ENCODE measurements at places on chromosomes 1 and 21.
A peak's percentile ranks its signal among the peaks of the same experiment; 100 is the strongest.

DNA sequence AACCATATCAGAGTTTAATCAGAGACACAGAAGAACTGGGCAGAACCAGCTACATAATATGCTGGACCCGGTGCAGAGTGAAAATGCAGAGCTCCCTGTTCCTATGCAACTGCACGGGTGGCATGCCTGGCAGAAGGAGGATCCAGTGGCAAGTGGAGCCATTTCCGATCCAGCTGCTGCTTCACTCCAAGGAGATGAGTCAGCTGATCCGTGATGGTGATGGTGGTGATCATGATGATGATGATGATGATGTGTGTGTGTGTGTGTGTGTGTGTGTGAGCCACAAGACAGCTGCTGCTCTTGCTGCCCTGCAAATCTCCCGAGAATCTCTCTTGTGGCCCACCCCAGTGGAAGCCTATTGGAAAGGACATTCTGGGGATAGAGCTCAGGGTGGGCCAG is 133.0 kb downstream of the URB2 start:
- peak; percentile 42 for DNase-seq

DNA sequence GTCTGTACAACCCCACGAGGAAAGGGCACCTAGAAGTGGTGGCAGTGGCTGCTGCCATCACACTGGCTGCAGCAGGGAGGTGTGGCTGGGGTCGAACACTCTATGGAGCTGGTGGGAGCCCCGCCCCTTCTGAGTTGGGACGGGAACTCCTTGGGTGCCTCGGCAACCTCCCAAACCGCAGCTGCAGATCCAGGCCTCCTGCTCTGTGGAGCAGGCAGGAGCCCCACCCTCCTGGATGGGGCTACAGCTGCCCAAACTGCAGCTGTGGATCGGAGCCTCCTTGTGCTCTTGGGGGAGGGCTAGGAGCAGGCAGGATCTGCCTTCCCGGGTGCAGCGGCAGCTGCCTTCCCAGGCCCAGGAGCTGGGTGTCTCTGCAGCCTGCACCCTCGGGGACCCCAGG is 38.9 kb upstream of the TARDBP start:
- peak; percentile 21 for DNase-seq

DNA sequence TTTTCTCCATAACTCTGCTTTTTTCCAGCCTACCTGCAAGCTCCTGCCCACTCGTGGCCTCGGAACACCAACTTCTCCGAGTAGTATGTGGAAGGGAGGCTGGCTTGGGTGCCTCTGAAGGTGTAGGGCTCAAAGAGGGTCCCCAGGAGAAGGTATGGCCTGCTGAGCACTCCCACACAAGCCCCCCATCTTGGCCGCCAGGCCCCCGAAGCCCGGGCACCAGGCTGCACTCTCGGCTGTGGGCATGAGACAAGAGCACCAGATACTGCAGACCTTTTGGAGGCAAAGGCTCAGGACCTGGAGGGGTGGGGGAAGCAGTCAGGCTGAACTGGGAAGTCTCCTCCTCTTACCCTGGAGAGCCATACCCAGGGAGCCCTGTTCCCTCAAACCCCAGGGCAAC is 1.7 kb downstream of the ZNF692 start:
- DNase-seq: no peak

DNA sequence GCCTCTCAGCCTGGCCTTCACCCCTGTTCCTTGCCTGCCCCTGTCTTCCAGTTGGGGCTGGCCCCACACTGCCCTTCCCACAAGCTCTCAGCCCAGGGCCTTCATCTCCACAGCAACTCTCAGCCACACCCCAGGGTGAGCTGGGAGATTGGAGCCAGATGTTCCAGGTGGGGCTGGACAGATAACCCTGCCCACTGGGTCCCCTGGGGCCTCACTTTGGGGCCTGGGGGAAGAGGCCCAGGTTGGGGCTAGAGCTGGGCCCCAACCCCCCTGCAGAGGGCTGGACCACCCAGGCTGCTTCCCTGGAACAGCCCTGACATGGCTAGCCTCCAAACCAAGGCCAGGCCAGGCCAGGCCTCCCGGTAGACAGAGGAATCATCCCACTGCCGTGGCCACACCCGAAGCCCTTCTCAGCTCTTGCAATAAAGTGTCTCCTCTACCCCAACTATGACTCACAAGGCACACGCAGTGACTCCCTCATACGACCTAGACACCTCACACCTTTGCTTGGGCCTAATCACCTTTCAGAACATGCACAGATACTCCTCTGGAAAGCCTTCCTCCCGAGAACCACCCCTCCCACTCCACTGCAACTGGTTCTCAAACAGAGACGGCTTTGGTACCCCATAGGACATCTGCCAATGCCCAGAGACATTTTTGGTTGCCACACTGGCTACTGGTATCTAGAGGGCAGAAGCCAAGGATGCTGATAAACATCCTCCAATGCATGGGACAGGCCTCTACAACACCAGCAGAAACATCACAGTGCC is 22.2 kb downstream of the SLC2A1 start:
- peak; percentile 89 for DNase-seq

DNA sequence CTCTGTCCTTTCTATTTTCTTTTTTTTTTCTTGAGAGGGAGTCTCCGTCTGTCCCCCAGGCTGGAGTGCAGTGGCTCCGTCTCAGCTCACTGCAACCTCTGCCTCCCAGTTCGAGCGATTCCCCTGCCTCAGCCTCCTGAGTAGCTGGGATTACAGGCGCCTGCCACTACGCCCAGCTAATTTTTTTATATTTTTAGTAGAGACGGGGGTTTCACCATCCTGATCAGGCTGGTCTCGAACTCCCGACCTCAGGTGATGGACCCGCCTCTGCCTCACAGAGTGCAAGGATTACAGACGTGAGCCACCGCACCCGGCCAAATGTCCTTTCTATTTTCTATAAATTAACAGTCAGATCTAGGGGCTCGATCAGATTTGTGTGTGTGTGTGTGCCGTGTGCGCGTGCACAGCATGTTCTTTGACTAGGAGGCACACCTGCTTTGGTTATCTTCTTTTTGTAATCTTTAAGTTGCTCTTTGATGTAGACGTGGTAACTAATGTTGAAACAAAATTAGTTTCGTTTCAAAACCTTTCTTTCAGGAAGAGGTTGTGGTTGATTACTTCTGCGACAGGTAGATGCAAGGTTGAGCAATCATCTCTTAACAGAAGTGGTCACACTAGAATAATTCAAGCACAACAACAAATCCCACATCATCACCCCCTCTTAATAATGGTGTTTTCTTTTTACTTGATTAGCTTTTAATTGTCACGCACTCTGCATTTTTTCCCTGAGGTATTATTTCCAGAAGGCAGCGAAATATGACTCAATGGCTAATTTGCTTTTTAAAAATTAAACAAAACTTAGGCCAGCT is 779 bp upstream of the DEGS1 start:
- DNase-seq: no peak

DNA sequence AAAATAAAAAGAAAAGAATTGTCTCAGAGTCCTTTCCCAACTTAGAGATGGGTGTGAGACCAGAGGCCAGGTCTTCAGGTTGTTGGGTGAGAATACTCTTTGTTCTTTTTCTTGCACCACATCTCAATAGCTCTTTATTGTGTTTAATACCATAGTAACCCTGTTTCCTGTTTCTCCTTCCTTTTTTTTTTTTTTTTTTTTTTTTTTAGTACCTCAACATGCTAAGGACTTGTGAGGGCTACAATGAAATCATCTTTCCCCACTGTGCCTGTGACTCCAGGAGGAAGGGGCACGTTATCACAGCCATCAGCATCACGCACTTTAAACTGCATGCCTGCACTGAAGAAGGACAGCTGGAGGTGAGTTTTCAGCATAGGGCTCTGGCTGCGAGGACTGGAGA is 24.4 kb downstream of the CELF3 start:
- DNase-seq: no peak
